Central memory CD4-positive, alpha-beta T cell (primary cell): ENCODE measurements at places on chromosomes 12 and 14.

GRCh38 chr14:103068351-103069073, 11.2 kb upstream of the CDC42BPB start:
- no peak for DNase-seq

DNA sequence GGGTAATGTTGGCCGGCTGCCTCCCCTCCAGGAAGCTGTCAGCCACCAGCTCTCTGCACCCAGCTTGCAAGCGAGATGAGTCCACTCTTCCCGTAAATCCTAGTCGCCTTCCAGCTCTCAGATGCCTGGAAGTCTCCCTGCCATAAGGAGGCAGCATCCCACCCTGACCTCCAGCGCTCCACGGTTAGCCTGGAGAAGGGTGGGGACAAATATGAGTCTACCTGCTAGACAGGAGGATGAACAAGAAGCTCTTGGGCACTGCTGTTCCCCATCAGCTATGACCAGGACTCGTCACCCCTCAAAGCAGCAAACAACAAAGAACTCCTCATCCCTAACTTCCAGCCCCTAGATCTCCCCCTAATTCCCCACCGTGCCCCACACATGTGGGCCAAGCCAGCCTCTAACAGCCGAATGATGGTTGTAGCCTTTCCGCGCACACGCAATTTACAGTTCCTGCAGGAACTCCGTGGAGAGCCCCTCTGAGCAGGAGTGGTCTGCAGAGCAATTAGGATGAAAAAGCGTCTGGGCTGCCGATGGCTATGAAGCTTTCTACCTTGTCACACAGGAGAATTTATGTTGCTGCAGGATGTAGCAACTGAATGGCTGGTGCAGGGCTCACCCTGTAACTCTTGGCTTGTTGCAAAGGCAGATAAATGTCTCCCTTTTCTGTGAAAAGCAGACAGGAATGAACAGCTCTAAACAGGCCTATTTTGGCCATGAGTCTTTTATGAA, 181.4 kb downstream of the GLT1D1 start:
- DNase-seq: no peak

DNA sequence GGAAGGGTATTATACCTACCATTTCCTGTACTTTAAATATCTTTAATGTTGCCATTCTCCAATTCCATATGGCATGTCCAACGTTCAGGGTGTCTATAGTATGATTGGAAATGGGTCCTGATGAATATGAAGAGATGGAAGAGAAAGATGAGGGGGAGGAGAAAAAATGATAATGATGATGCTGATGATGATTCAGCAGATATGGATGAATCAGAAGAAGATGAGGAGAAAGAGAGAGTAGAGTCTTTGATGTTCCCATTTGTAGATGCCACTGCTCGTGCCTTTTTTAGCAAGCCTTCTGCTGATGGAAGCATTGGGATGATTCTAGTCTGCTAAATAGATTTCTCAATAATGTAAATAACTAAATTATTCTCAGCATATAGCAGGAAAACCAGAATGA, 163.5 kb downstream of the PIK3C2G start:
- no peak for DNase-seq

DNA sequence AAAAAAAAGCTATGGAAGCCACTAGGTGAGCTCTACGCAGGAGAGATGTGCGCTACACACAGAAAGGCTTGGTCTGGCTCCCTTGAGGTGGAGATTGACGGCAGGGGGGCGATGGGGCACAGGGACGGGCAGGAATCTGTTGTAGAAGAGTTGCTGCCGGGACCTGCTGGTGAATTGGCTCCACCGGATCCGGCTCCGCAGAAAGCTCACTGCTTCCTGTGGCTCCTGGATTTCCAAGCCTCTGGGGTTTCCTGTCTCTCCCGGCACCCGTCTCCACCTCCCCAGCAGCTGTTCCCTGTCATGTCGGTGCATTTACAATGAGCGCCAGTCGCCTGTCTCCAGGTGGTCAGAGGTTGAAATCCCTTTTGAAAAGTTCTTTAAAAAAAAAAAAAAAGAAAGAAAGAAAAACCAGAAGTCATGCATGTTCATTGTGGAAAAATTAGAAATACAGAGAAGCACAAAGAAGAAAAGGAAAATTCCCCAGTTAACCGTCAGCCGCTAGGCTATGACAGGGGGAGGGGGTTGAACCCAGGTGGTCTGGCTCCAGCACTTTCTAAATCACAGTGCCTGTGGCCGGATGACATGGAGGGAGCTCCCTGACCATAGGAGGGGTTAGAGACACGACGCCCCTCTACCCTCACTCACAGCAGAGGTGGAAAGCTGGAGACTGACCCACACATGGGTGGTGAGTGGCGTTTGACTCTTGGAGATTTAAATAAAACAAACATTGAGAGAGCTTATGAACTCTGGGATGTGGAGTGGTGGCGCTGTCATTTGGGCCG, 20.8 kb downstream of the FAM222A start:
- no peak for DNase-seq

GRCh38 chr12:51845482-51845881, 3.0 kb downstream of the FIGNL2 start:
- DNase-seq: no peak

GRCh38 chr14:39107591-39107996, 4.6 kb upstream of the SEC23A start:
- DNase-seq: peak; percentile 10

DNA sequence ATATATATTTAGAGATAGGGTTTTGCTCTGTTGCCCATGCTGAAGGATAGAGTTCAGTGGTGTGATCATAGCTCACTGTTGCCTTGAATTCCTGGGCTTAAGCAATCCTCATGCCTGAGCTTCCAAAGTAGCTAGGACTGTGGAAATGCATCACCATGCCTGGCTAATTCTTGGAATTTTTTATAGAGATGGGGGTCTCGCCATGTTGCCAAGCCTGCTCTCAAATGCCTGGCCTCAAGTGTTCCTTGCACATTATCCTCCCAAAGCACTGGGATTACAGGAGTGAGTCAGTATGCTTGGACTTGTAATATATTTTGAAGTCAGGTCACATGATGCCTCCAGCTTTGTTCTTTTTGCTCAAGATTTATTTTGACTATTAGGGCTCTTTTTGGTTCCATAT, 178.0 kb downstream of the RPAP3 start:
- no peak for DNase-seq

DNA sequence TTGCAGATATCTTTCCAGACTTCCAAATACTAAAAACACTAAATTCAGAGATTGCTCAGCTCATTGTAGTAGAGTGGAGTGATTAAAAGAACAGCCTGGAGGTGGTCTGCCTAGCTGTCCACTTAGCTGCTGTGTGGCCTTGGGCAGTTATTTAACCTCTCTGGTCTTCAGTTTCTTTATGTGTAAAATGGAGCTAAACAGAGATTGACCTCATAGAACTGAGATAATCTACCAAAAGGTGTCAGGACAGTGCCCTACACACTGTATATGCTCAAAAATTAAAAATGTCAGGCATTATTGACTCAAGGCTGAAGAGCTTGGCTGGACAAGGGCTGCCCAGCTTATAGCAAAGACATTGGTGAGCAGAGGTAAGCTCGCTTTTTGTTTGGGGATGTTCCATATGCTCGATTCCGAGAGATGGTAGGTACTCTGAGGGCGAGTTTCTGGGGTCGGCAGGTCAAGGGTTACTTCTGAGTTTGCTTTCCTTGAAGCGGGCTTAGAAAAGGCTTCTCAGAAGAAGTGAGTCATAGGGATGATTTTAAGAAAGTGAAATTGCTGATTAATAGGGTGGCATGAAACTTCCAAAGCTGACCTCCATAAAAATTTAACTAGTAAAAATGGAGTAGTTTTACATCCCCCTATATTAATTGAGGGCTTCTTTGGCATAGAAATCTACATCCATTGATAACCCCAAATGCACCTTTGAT, 107.5 kb downstream of the GPATCH2L start:
- DNase-seq: no peak
